ENCODE measurements at places on chromosomes 4 and X.
A peak's percentile ranks its signal among the peaks of the same experiment; 100 is the strongest.

DNA sequence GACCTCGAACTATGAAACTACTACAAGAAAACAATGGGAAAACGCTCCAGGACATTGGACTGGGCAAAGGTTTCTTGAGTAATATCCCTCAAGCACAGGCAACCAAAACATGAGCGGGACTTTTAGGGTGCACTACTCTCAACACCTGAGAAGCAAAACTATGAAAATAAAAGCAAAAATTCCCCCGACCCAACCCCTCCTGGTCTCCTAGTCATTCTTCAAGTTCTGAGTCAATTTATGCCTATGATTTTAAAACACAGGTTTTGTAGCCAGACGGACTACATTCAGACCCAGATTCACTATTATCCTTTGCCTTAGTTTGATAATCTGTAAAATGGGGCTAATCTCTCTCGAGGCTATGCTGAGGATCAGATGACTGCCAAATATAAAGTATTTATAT lies 97.0 kb downstream of the SOWAHB start:
- no peak overlapping the region for H3K4me3 ChIP-seq
- no peaks in the 10 kb centered on the region for H3K36me3 ChIP-seq
- DNase-seq: no peak

DNA sequence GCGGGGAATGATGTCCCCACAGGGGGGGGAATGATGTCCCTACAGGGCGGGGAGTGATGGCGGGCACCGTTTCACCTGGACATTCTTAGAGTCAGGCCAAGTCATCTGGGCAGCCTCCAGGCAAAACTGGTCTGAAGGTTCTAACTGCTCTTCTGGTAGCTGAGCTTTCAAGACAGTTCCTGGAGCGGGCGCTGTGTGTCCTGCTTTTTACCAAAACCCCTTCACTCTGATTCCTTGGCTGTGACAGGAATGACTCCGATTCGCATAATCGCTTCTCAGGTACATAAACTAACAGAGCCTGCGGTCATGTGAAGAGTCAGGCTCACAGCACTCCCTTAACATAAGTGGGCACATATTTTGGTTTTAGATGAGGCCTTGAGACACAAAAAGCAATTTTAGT lies 836.0 kb downstream of the TRIML1 start:
- H3K4me1 ChIP-seq: no peaks in the 10 kb centered on the region
- no peak for DNase-seq
- no peak overlapping the region for H3K27ac ChIP-seq
- H3K27me3 ChIP-seq: no peaks in the 10 kb centered on the region
- no peaks in the 10 kb centered on the region for H3K36me3 ChIP-seq

DNA sequence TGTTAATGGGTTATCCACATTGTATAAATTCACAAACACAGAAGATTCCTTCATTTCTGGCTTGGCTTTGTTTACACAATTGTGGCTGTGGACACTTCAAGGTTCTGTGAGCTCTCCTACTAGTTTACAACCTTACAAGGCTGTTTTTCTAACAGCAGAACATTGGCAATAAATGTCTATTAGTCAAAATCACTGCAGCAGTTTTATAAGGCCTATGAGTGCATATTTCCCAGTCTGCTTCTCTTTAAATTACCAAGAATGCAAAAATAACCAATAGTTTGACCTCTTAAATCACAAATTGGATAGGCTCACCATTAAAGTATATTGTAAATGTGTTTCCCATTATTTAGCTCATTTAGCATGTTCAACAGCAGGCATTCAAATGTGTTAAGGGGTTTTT lies 239.2 kb downstream of the DKK2 start:
- H3K27ac ChIP-seq: no peak overlapping the region
- no peaks in the 10 kb centered on the region for H3K36me3 ChIP-seq
- no peak overlapping the region for H3K4me3 ChIP-seq
- H3K4me1 ChIP-seq: no peaks in the 10 kb centered on the region
- no peak for DNase-seq

- H3K27ac ChIP-seq: no peak overlapping the region
- no peak overlapping the region for H3K4me3 ChIP-seq
- H3K4me1 ChIP-seq: peaks cover 34% of the 10 kb centered on the region
- peak; percentile 56 for DNase-seq
- no peaks in the 10 kb centered on the region for H3K36me3 ChIP-seq
These were observed 282.1 kb downstream of the BCOR start for GRCh38 chrX:39815631-39816030.

DNA sequence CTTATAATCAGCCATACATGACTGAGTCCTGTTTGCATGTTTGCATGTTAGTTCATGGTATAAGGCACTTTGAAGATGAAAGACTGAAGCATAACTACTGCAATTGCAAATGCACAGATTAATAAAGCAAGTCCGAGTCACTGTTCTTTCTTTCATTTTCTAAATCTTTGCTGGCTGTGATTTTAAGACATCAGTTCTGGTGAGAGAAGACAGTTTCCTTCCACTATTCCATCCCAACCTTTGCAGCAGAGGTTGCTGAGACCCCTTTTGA lies 28.3 kb downstream of the RASL11B start:
- peaks cover 19% of the 10 kb centered on the region for H3K36me3 ChIP-seq
- no peak overlapping the region for H3K4me3 ChIP-seq
- no peak for DNase-seq
- peaks cover 21% of the 10 kb centered on the region for H3K4me1 ChIP-seq

Data from activated CD4-positive, alpha-beta memory T cell treated with anti-CD3 and anti-CD28 coated beads for 36 hours (primary cell).